Fibroblast of skin of left quadriceps (primary cell): ENCODE measurements at places on chromosomes 1 and 21.

DNA sequence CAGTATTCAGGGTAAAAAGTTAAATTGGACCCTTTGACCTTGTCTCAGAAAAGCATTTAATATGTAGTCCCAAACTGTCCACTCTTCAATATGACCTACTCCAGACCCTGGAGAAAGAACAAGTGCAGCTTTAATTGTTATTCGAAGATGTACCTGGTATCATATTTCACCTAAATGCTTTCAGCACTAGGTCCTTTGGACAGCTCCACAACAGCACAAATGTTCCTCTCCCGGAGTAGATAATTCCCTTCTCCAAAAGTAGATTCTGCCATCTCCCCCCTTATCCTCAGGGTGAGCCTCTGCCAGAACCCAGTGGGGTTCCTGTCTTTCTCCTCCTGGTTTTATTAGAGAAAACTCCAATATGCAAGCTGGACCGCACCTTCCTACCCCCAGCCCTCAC lies 104.5 kb upstream of the AJAP1 start:
- DNase-seq = no peak

DNA sequence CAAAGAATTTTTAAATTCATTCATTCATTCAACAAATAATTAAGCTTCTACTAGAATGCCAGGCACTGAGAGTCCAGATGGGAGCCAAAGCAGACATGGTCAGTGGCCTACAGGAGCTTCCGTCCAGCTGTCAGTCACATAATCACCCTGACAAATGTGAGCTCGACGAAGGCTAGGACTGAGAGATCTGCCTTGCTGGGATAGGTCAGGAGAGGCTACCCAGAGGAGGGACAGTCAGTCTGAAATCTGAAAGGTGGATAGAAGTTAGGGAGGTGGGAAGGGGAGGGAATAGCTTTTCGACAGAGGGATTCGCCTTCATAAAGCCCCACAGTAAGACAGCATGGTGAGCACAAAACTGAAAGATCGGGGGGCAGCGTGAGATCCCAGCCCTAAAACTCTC lies 8.3 kb downstream of the EPHX1 start:
- DNase-seq = no peak

- no peak for DNase-seq
These were observed 35.1 kb downstream of the EDN2 start for GRCh38 chr1:41449326-41449921.

DNA sequence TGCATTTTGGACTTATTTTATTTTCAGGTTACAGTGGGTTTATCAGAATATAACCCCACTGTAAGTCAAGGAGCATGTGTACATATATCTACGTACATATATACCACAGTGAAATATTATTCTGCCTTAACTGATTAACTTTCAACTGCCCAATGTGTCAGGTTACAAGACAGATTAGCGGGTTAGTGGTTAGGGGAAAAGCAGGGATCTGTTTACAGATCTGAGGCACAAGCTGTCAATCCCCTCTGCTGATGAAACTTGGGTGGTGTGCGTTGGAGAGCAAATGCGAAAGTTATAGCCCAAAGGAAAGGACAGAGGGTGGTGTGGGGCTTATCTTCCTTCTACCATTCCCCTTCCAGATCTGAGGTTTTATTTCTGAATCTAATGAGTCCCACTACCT lies 238.2 kb upstream of the KCNK2 start:
- no peak for DNase-seq

DNA sequence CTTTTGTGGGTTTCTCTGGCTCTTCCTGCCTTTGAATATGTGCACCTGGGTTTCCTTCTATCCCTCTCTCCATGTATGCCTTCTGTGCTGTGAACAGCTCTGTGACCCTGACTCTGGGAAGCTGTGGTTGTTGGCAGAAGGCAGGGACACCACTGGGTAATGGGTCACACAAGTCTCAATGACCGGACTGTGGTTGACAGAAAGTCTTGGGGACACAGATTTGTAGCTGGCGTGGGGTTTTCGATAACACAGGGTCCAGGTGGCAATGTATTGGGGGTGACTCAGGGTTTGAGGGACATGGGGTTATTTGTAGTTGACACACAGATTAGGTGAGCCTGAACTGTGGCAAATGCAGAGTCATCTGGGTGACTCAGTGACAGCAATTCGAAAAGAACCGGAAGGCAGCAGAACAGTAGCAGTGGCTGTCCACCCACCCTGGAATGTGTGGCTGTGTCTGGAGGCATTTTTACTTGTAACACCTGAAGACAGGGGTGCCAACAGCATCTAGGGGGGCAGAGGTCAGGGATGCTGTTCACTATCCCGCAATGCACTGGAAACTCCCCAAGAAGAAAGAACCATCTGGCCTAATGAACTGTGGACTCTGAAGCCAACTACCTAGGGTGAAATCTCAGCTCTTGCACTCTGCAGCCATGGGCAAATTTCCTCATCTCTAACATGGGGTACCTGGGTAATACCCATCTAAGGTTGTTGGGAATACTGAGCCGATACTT lies 13.0 kb upstream of the SLC6A9 start:
- no peak for DNase-seq

GRCh38 chr1:12201352-12202189 lies 28.3 kb upstream of the VPS13D start:
- DNase-seq = no peak

DNA sequence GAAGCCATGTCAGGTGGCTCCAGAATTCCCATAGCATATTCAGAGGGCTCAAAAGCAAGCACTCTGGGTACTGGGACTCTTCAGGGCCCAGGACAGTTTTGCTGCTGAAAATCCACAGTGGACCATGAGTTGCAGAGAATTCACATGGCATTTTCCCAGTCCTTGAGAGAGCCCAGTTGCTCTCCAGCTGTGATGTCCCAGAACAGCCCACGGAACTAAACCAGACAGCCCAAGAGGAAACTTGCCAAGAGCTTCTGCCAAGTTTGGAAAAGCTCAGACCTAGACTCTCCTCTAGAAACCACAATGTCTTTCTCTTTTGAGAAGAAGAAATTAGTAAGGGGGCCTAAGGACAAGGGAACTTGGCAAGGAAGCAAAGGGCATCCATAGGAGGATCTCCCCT lies 69.4 kb downstream of the RGS2 start:
- DNase-seq = no peak

- no peak for DNase-seq
These were observed 18.8 kb downstream of the KIF26B start for GRCh38 chr1:245173446-245174211.

DNA sequence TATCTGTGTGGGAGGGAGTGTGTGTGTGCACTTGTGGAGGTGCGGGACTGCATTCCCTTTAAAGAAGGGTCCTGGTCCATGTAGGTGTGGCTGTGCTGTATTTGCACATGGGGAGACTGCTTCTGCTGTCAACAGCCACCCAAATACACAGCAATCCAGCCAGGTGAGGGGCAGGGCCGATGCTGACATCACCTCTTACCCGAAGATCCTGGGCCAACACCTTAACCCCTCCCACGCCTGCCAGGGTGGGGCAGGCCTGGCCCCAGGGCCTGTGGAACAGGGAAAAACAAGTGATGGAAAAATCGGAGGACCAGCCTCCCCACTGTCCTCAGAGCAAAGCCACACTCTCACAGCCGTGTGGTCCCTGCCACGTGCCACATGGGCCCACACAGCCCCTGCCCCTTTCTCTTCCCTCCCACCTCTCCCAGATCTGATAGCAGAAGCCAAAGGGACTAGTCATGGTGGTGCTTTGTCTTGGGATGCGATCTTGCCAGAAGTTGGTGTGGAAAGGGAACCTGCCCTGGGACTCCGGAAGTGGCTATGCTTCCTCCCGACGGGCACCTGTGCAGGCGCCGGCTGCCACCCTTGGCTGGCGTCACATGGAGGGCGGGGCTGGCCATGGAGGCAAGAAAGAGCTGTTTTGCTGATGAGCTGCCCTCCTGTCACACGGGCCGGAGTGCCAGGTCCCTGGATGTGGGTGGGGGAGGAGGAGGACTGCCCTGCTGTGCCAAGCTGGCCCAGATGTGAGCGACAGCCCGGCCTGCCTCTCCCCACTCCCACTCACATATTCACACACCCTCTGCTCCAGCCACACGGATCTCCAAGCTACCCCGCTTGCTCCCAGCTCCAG lies 7.8 kb upstream of the CASZ1 start:
- DNase-seq = no peak

DNA sequence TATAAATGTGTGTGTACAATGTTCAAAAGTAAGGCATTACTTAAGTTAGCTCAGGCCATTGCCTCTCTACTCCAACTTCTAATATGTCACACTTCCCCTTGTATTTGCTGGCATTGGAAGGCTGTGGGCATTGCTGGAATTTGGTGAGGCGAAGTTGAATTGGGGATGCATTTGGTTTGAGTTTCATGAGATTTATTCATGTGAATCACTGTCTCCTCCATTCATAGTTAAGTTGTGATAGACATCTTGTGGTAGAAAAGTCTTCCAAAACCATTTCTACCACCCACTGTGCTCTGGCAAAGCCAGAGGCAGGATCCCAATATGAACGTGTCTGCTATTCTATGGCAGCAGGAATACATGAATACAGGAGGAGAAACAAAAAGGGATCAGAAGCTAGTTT lies 397.8 kb upstream of the USP24 start:
- DNase-seq = peak; percentile 56

GRCh38 chr1:143699731-143700130 lies 272.1 kb downstream of the FAM72C start:
- DNase-seq = no peak

- peak; percentile 56 for DNase-seq
These were observed at the start of gene APP for GRCh38 chr21:26170471-26171257. Gene APP (minus strand): TSS chr21:26170770. CDS start chr21:26170620, 150 bp downstream.

- no peak for DNase-seq
These were observed 51.7 kb downstream of the CAPZB start for GRCh38 chr1:19433719-19433998.

DNA sequence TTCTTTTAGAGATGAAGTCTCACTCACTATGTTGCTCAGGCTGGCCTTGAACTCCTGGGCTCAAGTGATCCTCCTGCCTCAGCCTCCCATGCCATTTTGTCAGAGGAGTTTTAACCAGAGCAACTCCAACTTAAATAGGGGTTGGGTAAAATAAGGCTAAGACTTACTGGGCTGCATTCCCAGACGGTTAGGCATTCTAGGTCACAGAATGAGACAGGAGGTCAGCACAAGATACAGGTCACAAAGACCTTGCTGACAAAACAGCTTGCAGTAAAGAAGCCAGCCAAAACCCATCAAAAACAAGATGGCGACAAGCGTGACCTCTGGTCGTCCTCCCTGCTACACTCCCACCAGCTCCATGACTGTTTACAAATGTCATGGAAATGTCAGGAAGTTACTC lies 5.7 kb upstream of the DNAH14 start:
- DNase-seq = no peak

- no peak for DNase-seq
These were observed 59.0 kb upstream of the FGGY start for GRCh38 chr1:59237900-59238299.

GRCh38 chr1:13820055-13820454 lies 120.1 kb downstream of the PRDM2 start:
- DNase-seq = no peak

GRCh38 chr1:236990052-236990445 lies 14.2 kb downstream of the MT1HL1 start:
- no peak for DNase-seq

GRCh38 chr1:231933711-231934626 lies 307.4 kb downstream of the DISC1 start:
- DNase-seq = no peak

- DNase-seq = peak; percentile 83
These were observed at the start of gene FBXO42 for GRCh38 chr1:16351994-16352841. Gene FBXO42 (minus strand): TSS chr1:16352480. CDS start chr1:16315418, 37,062 bp downstream.

- DNase-seq = no peak
These were observed 36.9 kb downstream of the PTGFR start for GRCh38 chr1:78527706-78528105.

- no peak for DNase-seq
These were observed 91.8 kb upstream of the SERBP1 start for GRCh38 chr1:67522001-67522441.

DNA sequence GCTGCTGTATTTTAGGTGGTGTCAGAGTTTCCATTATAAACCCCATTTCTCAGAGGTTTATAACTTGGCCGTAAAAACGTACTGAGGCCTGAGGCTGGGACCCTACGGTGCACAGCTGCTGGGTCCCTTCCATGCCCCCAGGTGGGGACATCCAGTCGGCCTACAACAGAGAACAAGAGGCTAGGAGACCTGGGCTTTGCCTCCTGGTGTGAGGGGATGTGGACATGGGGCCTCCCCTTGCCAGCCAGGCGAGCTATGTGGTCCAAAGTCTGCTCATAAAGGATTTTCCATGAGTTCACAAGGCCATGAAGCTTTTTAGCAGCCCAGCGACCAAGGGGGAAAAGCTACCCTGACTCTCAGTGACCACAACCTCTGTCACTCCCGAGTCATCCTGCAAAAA lies 261.5 kb upstream of the VAMP3 start:
- DNase-seq = no peak

GRCh38 chr1:36471830-36472641 lies 7.9 kb upstream of the MRPS15 start:
- DNase-seq = no peak

GRCh38 chr1:92168657-92169056 lies 49.1 kb upstream of the C1orf146 start:
- DNase-seq = no peak

DNA sequence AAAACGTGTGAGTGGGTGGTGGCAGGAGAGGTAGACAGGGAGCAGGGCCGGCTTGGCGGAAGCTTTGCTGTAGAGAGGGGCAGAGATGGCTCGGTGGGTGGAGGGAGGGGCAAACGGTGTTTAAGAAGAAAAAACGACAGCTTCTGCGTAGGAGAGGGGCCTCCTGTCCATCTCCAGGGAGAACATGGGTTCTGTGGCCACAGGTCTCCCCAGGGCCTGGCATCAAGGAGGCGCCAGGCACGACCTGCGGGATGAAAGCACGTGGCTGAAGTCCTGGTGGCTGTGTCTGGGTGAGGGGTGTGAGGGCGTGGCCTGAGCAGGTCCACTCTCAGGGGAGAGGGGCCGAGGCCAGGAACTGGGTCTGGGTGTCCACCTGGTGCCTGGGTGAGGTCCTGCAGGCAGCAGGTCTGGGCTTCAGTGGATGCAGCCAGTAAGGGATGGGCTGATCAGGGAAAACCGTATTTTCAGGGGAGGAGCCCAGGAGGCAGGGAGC lies 940 bp upstream of the PRKCZ start:
- no peak for DNase-seq

DNA sequence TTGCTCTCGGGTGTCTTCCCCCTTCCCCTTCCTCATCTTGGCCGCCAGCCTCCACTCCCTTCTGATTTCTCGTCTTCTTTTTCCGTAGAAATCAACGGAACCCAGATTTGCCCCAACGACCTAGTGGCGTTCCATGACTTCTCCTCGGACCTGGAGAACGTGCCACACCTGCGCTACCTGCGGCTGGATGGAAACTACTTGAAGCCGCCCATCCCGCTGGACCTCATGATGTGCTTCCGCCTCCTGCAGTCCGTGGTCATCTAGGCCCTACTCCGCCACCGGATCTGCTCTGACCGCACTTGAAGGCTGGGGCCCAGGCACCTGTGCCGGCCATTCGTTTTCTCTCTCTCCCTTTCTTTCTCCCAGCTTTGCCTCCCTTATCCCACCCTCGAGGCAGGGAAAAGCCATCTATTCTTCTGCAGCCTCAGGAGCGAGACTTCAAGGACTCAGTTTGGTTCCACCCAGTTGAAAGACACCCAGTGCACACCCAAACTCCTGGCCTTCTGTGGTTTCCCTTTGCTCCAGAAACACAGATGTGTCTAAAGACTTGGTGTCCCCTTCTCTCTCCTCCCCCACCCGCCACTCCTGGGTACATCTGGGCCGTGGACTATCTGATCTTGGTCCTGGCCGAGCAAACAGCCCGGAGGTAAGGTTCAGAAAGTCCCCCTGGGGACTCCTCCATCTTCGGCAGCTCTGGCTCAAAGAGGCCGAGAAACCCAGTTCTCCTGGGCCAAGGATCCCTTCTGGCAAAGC lies 7.2 kb upstream of the OPTC start:
- DNase-seq = no peak
